Activated CD4-positive, alpha-beta memory T cell treated with anti-CD3 and anti-CD28 coated beads, Interleukin-2, amount 10 ng/mL, durations not matched to agents 7 days and 5 days (primary cell): ENCODE measurements at places on chromosomes 12 and 14. TPM values are rescaled to one million over a fixed set of nuclear protein-coding genes. Genes with fewer than 3 reads are reported as not detected.

- peaks cover 81% of the 10 kb centered on the region for H3K4me1 ChIP-seq
- H3K36me3 ChIP-seq: peaks cover 39% of the 10 kb centered on the region
- peak within 1 kb of the TSS; percentile 90 for H3K4me3 ChIP-seq
- peak within 1 kb of the TSS; percentile 88 for H3K27ac ChIP-seq
Observed at GRCh38 chr12:105330283-105330930, at the start of gene C12orf75. Gene C12orf75, plus strand, starts transcription at chr12:105330691. Its CDS starts 201 bp downstream, at chr12:105330892.

- H3K4me1 ChIP-seq: no peaks in the 10 kb centered on the region
- peaks cover 11% of the 10 kb centered on the region for H3K27me3 ChIP-seq
- DNase-seq: no peak
Observed at GRCh38 chr14:24851837-24852236, 198.1 kb downstream of the STXBP6 start.

DNA sequence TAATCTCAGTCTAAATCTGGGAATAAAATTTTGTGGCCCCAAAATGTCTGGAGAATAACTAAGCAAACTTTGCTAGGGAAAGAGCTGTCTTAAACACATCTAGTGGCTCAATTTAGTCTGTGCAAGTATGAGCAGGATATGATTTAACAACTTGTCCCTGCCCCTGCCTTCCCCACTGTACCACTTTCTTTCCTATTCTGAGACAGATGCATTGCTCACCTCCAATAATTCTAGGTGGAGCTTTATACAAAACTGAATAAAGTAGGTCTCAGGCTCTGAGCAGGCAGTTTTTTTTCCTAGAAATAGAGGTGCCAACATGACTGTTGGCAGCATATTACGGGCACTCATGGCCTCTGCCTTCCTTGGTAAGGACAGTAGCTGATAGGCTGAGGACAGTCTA is 412.1 kb downstream of the DAD1 start:
- H3K4me3 ChIP-seq: no peak overlapping the region
- peak overlapping the region; percentile 40 for H3K27ac ChIP-seq
- DNase-seq: no peak
- peaks cover 19% of the 10 kb centered on the region for H3K4me1 ChIP-seq
- H3K27me3 ChIP-seq: no peaks in the 10 kb centered on the region

GRCh38 chr12:100110276-100110675 is 32.4 kb downstream of the BLTP3B start:
- H3K27ac ChIP-seq: no peak overlapping the region
- H3K36me3 ChIP-seq: peaks cover 46% of the 10 kb centered on the region
- no peak for DNase-seq
- H3K27me3 ChIP-seq: no peaks in the 10 kb centered on the region
- peaks cover 11% of the 10 kb centered on the region for H3K4me1 ChIP-seq
- no peak overlapping the region for H3K4me3 ChIP-seq

DNA sequence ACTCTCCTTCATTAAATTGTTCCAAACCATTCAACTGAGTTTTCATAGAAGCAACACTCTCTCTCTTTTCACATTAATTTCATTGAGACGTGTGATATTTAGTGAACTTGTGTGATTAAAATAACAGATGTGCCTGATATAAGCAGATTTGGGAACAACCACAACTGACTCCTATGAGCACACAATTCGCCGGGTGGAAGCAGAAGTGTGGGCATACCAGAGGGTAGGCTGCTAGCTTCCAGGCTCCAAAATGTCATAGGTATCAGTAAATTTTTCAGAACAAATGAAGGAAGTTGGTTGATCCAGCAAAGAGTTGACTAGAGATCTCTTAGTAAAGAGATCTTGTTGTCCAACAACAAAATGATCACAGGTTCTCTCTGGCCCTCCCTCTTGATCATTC is 429.7 kb downstream of the DPF3 start:
- no peak overlapping the region for H3K27ac ChIP-seq
- DNase-seq: no peak
- H3K4me1 ChIP-seq: no peaks in the 10 kb centered on the region
- H3K4me3 ChIP-seq: no peak overlapping the region
- peaks cover 15% of the 10 kb centered on the region for H3K27me3 ChIP-seq

Gene SMARCC2
- total RNA-seq: 137 TPM
